Activated naive CD8-positive, alpha-beta T cell treated with anti-CD3 and anti-CD28 coated beads, Interleukin-2, amount 50 U/mL, for 16 hours (primary cell): ENCODE measurements at places on chromosomes 1 and 21.

DNA sequence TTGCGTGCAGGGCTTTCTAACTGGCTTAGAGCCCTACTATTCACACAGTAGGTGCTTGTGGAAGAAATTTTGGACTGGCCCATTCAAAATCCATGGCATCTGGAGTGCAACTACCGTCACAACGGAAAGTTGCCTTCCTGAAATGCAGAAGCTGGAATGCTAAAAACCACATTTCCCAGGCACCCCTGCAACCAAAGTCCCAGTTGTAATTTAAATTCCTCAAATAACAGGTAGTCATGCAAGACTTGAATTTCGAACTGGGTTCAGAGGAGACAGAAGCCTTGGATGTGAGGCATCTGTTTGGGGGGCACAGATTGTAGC lies 186.7 kb downstream of the TOMM20 start:
- DNase-seq, result no peak

DNA sequence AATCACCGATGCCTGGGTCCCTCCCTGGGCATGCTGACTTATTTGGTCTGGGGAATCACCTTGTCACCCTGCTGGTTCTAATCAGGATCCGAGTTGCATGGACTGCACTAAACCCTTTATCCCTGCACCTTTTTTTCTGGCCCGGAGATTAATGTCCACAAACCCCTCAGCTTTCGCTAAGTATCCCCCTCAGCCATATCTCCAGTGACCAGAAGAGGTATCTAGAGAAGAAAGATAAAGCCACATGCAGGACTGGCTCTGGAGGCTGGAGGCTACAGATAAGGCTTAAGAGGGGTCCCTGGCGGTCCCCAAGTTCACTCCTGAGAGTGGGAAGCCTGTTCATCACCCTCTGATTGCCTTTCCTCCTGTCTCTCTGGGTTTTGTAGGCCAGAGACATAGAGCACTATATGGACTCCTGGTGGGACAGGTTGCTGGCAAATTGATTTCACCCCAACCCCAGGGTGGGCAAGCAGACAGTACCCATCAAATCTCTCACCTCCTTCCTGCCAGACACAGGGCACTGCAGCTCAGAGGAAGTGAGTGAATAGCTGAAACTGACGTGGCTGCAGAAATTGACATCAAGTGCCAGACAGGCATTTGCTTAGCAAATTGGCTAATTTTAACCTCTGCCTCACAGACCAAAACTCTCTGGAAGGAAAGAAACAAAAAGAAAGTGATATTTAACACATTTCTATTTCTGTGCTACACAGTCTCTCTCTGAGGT lies 38.8 kb downstream of the HMGB4 start:
- DNase-seq, result no peak

DNA sequence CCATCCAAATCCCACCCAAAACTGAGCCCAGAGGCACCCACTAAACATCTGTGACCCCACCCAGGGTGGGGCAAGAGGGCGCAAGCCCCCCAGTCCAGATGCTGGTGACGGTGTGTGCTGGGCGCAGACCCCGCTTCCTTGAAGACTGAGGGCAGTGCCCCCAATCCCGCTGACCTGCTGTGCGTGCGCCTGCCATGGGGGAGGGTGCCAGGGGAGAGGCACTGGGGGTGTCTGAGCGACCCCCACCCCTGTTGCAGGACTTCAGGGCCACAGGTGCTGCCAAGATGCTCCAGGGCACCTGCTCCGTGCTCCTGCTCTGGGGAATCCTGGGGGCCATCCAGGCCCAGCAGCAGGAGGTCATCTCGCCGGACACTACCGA lies 13.3 kb downstream of the COL6A2 start:
- DNase-seq, result no peak

DNA sequence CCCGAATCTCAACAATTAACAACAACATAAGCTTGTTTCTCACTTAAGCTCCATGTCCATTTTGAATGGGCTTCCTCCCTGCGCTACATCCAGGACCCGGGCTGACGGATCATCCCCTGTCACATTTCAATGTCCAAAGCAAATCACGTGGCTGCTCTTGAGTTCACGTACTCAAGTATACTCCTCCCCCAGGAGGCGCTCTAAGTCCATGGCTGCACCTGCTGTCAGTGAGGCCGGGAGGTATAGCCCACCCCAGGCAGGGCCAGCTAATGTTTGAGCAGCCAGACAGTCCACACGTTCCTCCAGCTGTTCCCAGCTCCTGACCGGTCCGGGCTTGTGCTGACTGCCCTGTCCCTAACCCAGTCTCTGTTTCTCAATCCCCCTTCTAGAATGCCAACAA lies 220.8 kb downstream of the SLC35F3 start:
- no peak for DNase-seq

- no peak for DNase-seq
Observed at GRCh38 chr21:35563885-35564451, 496.4 kb downstream of the SETD4 start.

DNA sequence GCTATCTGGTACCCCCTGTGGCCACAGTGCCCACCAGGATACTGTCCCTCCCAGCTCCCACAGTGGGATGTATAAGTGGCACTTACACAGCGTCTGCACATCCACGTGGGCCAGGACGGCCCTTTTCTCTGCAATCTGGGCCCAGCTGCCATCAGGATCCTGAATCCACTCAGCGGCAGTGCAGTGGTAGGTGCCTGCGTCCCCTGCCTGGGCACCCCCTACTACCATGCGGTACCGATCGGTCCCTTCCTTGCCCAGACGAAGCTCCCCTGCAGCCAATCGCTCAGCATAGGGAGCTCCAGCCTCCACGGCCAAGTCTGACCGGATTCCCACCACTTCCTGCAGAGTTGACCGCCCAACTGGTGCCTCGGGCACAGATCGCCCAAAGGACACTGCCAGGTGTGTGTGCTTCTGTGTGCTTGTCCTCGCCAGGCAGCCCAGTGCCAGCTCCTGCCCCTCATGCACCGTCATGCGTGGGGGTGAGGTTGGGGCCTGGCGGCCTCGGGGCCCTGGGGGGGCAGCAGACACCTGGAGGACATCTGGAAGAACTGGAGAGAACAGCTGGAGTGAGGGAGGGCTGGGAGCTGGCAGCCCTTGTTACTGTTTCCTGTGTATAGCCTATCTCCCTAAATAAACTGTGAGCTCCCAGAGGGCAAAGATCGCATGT lies 4.7 kb downstream of the IGSF8 start:
- DNase-seq, result no peak

GRCh38 chr1:167223144-167224103 lies 2.7 kb downstream of the POU2F1 start:
- no peak for DNase-seq

GRCh38 chr1:202585590-202585933 lies 124.7 kb downstream of the SYT2 start:
- DNase-seq, result no peak

- DNase-seq, result no peak
Observed at GRCh38 chr1:228781161-228781808, 46.0 kb downstream of the RHOU start.

DNA sequence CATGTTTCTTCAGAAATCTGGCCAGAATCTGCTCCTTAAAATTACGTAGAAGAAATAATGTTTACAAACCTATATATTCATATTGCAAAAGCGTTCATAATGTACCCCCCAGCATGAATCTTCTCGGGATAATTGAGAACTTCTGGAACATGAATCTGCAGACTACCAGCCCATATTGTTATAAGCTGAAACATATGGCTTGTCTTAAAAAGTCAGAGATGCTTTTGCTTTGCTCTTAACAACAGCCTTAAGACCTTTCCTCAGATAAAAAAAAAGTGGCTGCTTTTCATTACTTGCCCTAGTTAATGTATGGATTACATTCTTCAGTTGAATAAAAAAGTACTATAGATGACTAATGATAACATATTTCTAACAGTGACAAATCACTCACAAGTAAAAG lies 15.0 kb upstream of the ZZZ3 start:
- DNase-seq, result no peak

DNA sequence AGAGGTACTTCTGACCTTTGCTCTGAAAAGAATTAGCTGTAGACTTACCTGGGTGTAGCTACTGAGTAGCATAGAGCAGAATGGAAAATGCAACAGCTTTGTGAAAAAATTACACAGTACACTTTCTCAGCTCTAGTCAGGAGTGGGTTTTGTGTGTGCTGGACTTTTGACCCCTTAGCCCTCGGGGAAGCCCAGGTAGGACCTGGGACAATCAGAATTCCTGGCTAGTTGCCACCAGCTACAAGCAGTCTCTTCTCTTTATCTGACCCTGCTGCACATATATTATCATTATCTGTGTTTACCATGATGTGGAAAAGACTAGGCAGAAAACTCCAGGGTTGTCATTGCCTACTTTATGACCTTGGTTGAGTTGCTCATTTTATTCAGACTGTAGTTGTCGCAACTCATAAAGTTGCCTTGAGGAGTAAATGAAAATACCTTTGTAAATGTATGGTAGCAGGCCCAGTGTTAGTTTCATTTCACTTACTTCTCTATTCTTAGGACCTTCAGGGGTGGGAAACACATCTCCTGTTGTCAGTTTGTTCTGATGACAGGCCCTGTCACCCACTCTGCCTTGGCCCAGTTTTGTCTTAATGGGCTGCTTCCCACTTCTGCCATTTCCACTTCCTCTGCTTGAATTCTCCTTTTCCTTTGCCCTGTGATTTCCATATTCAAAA lies 5.4 kb downstream of the NEK7 start:
- no peak for DNase-seq

DNA sequence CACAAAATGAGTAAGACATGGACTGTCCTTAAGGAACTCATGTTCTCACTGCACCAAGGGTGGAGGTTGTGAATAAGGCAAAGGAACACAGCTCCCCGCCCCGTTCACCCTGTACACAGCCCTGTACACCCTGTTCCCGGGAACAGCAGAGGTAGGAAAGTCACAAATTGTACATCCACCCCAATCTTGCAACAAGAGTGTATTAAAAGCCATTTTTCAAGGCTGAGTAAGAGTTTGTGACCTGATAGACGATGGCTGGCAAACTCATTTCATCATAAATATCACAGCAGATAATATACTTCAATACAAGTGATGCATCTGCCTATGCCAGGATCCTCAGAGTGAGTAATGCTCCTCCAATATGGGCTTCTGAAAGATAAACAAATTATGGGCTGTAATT lies 52.5 kb upstream of the CAMK1G start:
- DNase-seq, result no peak

DNA sequence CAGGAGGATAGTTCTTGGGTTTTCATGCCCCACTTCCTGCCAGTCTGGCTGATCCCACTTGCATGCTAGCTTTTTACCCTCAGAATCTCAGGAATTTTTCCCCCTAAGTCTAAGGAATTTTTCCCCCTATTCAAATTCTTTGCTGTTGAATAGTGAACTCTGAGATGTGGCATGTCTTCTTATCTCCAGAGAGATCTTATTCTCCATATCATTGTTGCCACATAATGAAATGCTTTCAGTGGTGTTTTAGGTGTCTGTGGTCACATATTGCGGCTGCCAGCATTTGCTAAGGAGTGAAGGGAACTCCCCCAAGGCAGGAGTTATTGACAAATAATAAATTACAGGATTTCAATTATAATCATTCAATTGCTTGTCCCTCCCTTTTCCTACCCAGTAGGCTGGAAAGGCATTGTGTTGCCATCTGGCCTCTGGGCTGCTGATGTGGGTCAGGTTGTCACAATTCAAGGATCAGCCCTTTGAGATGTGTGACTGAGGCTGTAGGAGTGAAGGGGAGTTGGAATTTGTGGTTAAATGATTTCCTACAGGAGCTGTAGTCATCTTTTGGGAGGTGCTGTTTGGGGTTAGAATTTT lies 3.9 kb upstream of the FLG start:
- no peak for DNase-seq

GRCh38 chr1:81114191-81114590 lies 686.5 kb upstream of the ADGRL2 start:
- DNase-seq, result no peak

DNA sequence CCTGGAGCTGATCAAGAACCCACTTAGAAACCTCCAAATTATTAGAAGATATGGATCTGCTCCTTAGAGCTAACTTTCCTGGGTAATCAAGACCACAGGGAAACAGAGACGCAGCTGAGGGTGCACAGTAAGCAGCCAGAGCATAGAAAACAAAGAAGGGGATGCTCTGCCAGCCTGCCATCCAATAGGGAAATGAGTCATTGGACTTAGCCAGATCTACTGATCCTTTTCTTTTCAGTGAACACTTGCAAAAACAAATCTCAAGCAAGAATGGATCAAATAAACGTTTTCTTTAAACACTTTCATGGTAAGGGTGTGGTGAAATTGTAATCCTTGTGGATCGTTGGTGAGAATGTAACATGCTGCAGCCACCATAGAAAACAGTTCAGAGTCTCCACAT lies 474.0 kb downstream of the LTN1 start:
- DNase-seq, result no peak

DNA sequence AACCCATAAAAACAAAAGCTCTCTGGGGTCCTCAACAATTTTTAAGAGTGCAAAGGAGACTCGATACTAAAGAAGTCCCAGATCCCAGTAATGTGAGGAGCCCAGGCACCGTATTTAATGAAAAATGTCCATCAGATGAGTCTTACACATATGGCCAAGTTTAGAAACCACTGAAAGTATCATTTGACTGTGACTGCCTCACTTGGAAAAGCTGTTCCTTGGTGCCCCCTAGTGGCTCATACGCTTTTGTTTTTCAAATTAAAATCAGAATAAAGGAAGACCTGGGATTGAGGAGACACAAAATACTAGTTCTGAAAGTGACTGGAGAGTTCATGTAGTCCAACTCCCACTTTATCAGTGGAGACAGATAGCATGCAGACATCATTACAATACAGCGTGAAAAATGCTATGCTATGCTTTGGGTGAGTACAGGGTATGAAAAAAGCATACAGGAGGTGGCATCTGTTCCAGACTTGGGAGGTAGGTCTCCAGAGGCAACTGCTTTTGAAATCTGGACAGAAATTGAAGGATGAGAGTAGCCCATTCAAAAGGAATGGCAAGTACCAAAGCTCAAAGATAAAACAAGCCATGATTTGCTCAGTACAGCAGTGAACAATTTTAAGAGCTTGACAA lies 33.8 kb downstream of the GDAP2 start:
- peak; percentile 27 for DNase-seq

GRCh38 chr1:100053119-100053518 lies 79.6 kb downstream of the SASS6 start:
- DNase-seq, result no peak

- no peak for DNase-seq
Observed at GRCh38 chr1:93080179-93080823, 1.2 kb downstream of the MTF2 start.

DNA sequence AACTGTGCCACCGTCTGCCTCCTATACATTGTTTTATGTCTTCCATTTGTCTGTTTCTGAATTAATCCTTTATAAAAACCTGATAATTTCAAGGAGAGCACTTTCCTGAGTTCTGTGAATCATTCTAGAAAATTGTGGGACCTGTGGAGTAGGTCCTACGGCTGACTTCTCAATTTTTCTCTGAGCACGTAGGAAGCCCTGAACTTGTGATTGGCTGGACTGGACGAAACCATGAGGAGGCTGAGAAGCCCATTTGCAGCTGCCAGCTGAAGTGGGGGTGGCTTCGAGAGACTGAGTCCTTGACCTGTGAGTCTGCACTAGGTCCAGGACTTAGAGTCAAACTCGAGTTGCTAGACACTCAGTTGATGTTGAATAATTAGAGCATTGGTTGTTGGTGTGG lies 277.1 kb upstream of the NCAM2 start:
- no peak for DNase-seq
